ENCODE measurements at places on chromosomes 16 and 17.

GRCh38 chr17:29911641-29912177, 18.3 kb downstream of the SSH2 start:
- no peak for DNase-seq
- H3K36me3 ChIP-seq, result no peaks in the 10 kb centered on the region
- H3K27me3 ChIP-seq, result no peaks in the 10 kb centered on the region
- no peak overlapping the region for H3K4me3 ChIP-seq
- H3K4me1 ChIP-seq, result no peaks in the 10 kb centered on the region

DNA sequence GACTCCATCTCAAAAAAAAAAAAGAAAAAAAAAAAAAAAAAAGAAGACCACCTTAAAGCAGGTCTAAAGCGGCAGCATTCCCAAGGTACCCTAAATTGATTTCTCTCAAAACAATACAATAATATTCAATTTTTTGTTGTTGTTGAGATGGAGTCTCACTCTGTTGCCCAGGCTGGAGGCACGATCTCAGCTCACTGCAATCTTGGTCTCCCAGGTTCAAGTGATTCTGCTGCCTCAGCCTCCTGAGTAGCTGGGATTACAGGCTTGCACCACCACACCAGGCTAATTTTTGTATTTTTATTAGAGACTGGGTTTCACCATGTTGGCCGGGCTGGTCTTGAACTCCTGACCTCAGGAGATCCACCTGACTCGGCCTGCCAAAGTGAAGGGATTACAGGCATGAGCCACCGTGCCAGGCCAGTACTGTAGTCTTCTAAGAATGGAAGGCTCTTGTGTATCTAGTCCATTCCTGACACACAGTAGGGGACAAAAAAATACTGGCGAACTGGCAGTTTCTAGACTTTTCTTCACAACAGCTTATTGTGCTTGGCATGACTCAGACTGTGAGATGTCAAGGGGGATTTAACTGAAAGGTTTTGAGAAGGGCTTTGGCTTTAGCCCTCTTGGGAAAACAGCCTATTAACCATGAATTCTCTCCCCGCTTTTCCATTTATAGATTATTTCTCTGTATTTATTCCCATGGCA, 17.3 kb downstream of the CDR2 start:
- H3K36me3 ChIP-seq, result no peaks in the 10 kb centered on the region
- H3K4me3 ChIP-seq, result no peak overlapping the region
- H3K27ac ChIP-seq, result no peak overlapping the region
- peaks cover 11% of the 10 kb centered on the region for H3K4me1 ChIP-seq
- no peaks in the 10 kb centered on the region for H3K27me3 ChIP-seq
- no peak for DNase-seq

GRCh38 chr17:27597783-27598320, 33.1 kb upstream of the LGALS9 start:
- no peaks in the 10 kb centered on the region for H3K4me1 ChIP-seq
- H3K36me3 ChIP-seq, result no peaks in the 10 kb centered on the region
- H3K27ac ChIP-seq, result no peak overlapping the region

GRCh38 chr17:8153525-8153956, 1.3 kb upstream of the PER1 start:
- no peaks in the 10 kb centered on the region for H3K36me3 ChIP-seq
- H3K4me3 ChIP-seq, result peak overlapping the region; percentile 71
- H3K27me3 ChIP-seq, result no peaks in the 10 kb centered on the region
- no peak for DNase-seq
- H3K4me1 ChIP-seq, result peaks cover 34% of the 10 kb centered on the region
- H3K27ac ChIP-seq, result peak overlapping the region; percentile 82

GRCh38 chr17:2656283-2656682, 55.3 kb downstream of the CLUH start:
- 0 out of 2 replicates have a peak, but pooled peaks cover 4% of the 10 kb centered on the region for H3K4me1 ChIP-seq
- no peaks in the 10 kb centered on the region for H3K27me3 ChIP-seq
- H3K27ac ChIP-seq, result no peak overlapping the region
- no peak for DNase-seq
- H3K36me3 ChIP-seq, result no peaks in the 10 kb centered on the region

GRCh38 chr17:54932711-54933110, 32.1 kb downstream of the TOM1L1 start:
- H3K4me1 ChIP-seq, result no peaks in the 10 kb centered on the region
- H3K27me3 ChIP-seq, result no peaks in the 10 kb centered on the region
- peaks cover 26% of the 10 kb centered on the region for H3K36me3 ChIP-seq
- H3K27ac ChIP-seq, result no peak overlapping the region

- H3K27ac ChIP-seq, result no peak overlapping the region
- no peaks in the 10 kb centered on the region for H3K4me1 ChIP-seq
- no peaks in the 10 kb centered on the region for H3K36me3 ChIP-seq
- H3K27me3 ChIP-seq, result no peaks in the 10 kb centered on the region
These were observed 18.1 kb upstream of the ABCA8 start for GRCh38 chr17:68973098-68973846.

DNA sequence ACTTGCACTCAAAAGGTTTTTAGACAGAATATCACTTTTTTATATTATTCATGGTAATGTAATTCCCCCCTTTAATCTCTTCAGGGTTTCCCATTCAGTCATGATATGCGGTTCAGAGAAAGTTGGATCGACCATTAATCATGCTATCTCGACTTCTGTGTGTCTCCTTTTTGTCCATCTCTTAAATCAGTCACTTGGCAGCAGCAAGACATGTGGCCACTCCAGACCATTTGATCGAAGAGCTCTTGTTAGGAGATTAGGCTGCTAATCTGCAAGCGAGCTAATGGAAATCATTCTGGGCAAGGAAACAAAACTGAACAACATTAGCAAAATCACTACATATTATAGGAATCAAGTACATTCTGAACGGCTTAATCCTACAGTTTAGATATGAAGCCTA, 449.9 kb downstream of the WWOX start:
- no peaks in the 10 kb centered on the region for H3K4me1 ChIP-seq
- H3K27me3 ChIP-seq, result no peaks in the 10 kb centered on the region
- no peak for DNase-seq
- no peaks in the 10 kb centered on the region for H3K36me3 ChIP-seq
- H3K4me3 ChIP-seq, result no peak overlapping the region

GRCh38 chr16:56732366-56732765, 2.4 kb downstream of the NUP93 start:
- no peak overlapping the region for H3K27ac ChIP-seq
- no peaks in the 10 kb centered on the region for H3K27me3 ChIP-seq
- H3K4me3 ChIP-seq, result no peak overlapping the region
- H3K36me3 ChIP-seq, result no peaks in the 10 kb centered on the region
- DNase-seq, result no peak

DNA sequence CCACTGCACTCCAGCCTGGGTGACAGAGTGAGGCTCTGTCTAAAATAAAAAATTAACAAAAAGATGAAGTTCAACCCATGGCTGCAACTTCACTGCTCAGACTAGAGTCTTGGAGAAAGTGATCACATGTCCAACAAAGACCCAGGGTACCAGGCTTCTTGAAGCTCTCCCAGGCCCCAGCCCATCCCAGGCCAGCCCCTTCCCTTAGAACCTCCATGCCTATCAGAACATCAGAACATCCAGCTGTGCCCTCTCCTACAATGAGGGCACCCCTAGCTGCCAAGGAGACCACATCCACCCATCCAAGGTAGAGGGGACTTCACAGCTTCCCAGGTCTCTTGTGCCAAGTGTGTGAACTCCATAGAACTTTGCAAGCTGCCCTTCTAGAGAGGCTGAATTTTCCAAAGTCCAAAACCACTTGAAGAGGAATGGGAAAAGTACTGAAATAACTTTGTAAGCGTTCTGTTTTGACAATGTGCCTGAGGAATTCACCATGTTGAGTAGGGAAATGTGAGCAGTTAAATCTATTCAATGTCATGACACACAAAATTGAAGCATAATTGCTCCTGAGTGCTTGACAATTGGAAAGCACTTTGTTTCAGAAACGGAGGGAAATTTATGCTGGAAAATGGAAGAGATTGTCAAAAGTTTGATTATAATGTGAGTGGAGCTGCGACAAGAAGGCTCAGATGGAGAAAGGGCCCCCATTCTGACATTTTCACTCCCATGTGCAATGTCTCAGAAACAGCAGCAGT, 230.4 kb downstream of the ZNF423 start:
- H3K36me3 ChIP-seq, result no peaks in the 10 kb centered on the region
- H3K4me1 ChIP-seq, result no peaks in the 10 kb centered on the region
- DNase-seq, result no peak
- no peak overlapping the region for H3K27ac ChIP-seq
- no peaks in the 10 kb centered on the region for H3K27me3 ChIP-seq

- H3K4me3 ChIP-seq, result no peak overlapping the region
- DNase-seq, result no peak
- no peaks in the 10 kb centered on the region for H3K27me3 ChIP-seq
These were observed 402.6 kb upstream of the KIF2B start for GRCh38 chr17:53420035-53420641.

DNA sequence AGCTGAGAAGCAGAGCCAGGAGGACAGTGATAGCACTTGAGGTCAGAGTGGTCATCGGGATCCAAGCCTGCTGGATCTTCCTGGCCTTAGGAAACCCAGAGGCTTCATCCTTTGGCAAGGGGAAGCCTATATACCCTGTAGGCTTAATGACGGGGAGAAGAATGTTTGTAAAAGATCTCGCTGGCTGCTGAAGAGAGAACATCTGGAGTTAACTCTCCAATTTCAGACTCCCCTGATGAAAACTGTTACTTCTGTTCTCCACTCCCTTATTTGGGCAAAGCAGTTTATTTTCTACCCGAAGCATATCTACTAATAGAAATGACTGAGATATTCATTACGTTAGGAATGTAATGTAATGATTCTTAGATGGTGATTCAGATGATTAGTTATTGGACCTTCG, 487.0 kb downstream of the CDH13 start:
- no peak overlapping the region for H3K4me3 ChIP-seq
- H3K27ac ChIP-seq, result no peak overlapping the region
- H3K4me1 ChIP-seq, result no peaks in the 10 kb centered on the region
- no peaks in the 10 kb centered on the region for H3K27me3 ChIP-seq
- no peak for DNase-seq
- H3K36me3 ChIP-seq, result no peaks in the 10 kb centered on the region

DNA sequence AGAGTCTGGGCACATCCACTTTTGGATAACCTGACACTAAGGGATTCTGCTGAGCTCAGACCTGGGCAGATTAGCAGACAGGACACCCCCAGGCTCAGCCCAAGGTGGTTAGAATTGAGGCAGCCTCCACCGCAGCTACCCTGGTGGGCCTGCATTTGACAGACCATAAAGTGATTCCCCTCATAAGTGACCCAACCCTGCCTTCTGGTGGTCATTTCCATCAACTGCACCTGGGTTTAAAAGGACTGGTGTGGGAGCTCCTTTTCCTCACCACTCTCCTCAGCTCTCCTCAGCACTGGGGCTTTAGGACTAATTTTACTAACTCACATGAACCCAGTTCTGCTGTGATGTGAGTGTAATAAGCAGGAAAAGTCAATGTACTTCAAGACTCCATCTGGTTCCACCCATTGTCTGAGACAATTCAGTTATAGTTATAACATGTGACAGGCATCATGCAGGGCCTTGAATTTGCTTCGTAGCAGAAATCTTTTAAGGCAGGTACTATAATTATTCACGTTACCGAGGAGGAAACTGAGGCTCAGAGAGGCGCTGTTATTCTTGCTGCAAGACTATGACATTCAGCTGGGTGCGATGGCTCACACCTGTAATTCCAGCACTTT, 42.5 kb downstream of the MYH3 start:
- no peaks in the 10 kb centered on the region for H3K4me1 ChIP-seq

GRCh38 chr17:44820631-44821212, 9.4 kb downstream of the GJC1 start:
- peak overlapping the region; percentile 7 for H3K4me3 ChIP-seq
- no peaks in the 10 kb centered on the region for H3K36me3 ChIP-seq
- H3K27me3 ChIP-seq, result no peaks in the 10 kb centered on the region
- peaks cover 28% of the 10 kb centered on the region for H3K4me1 ChIP-seq
- DNase-seq, result peak; percentile 78

GRCh38 chr17:8477171-8477570, 41.5 kb downstream of the NDEL1 start:
- no peaks in the 10 kb centered on the region for H3K4me1 ChIP-seq
- no peaks in the 10 kb centered on the region for H3K27me3 ChIP-seq
- no peak for DNase-seq
- no peaks in the 10 kb centered on the region for H3K36me3 ChIP-seq

GRCh38 chr17:41689497-41690299, 1.0 kb downstream of the EIF1 start:
- H3K27ac ChIP-seq, result peak overlapping the region; percentile 97
- H3K4me1 ChIP-seq, result peaks cover 22% of the 10 kb centered on the region
- peaks cover 27% of the 10 kb centered on the region for H3K36me3 ChIP-seq
- H3K4me3 ChIP-seq, result peak overlapping the region; percentile 99

- no peak for DNase-seq
- H3K4me1 ChIP-seq, result no peaks in the 10 kb centered on the region
- peak overlapping the region; percentile 20 for H3K4me3 ChIP-seq
- no peaks in the 10 kb centered on the region for H3K27me3 ChIP-seq
- no peaks in the 10 kb centered on the region for H3K36me3 ChIP-seq
These were observed 34.8 kb downstream of the CBFA2T3 start for GRCh38 chr16:88941913-88942909.

- no peak overlapping the region for H3K27ac ChIP-seq
- no peaks in the 10 kb centered on the region for H3K4me1 ChIP-seq
- H3K27me3 ChIP-seq, result no peaks in the 10 kb centered on the region
- no peaks in the 10 kb centered on the region for H3K36me3 ChIP-seq
- H3K4me3 ChIP-seq, result no peak overlapping the region
These were observed 21.9 kb downstream of the C16orf95 start for GRCh38 chr16:87295259-87295658.

DNA sequence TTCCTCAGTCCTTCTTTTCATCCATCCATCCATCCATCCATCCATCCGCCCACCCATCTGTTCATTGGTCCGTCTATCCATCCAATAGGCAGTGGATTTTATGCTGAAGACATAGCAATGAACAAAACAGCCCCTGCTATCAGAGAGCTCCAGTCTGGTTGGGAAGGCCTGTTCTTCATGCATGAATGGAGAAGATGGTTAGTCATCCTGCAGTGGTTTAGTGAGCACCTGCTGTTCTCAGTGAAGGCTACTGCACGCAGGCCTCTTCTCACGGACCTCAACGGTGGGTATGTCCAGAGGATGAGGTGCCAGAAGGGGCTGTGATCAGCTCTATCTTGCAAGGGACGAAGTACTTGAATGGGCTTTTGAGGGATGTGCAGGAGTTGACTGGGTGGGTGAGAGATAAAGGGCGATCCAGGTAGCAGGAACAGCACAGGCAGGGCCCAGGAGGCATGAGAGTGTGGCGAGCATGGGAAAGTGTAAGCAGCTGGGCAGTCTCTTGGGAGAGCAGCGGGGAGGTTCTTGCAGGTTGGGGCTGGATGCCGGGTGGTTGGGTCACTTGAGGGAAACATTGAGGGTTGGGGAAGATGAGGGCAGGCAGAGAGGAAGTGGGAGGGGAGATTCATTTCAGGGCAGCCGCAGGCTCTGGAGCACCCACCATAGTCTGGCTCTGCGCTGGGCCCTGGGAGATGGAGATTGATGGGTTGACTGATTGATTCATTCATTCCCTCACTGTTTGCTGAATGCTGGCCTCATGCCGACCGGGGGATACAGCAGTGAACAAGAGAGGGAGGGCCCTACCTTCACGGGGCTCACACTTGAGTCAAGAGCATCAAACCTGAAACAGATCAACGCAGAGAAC, 115.0 kb upstream of the CIBAR2 start:
- H3K36me3 ChIP-seq, result no peaks in the 10 kb centered on the region
- H3K4me3 ChIP-seq, result no peak overlapping the region
- H3K4me1 ChIP-seq, result peaks cover 6% of the 10 kb centered on the region
